ENCODE measurements at places on chromosomes 6 and 20.

DNA sequence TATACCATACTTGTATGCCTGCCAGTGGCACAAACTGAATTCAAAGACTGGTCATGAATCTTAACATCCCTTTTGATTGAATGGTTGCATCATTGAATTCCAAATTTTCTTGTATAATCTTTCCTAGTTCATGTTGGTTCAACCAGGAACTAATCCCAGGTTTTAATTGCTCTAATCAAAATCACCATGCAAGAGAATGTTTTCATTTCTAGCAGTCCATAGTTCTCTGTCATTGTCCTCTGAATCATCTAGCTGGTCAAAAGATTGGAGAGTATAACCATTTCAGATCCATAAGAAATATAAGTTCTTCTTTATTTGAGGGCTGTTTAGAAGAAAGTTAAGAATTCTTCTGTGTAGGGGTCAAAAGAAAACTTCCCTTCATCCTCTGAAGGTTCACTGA lies 57.2 kb downstream of the ZNF292 start:
- DNase-seq: no peak

GRCh38 chr20:48760403-48760983 lies 67.3 kb downstream of the PREX1 start:
- DNase-seq: no peak

- no peak for DNase-seq
Observed at GRCh38 chr6:87093651-87094050, 1.3 kb downstream of the CGA start.

GRCh38 chr20:33191484-33191883 lies 23.5 kb downstream of the BPIFA2 start:
- no peak for DNase-seq

- DNase-seq: no peak
Observed at GRCh38 chr6:106094261-106094963, 8.3 kb downstream of the PRDM1 start.

- DNase-seq: no peak
Observed at GRCh38 chr6:20978151-20978614, 443.9 kb downstream of the CDKAL1 start.

- no peak for DNase-seq
Observed at GRCh38 chr6:163132050-163132750, 282.3 kb upstream of the QKI start.

DNA sequence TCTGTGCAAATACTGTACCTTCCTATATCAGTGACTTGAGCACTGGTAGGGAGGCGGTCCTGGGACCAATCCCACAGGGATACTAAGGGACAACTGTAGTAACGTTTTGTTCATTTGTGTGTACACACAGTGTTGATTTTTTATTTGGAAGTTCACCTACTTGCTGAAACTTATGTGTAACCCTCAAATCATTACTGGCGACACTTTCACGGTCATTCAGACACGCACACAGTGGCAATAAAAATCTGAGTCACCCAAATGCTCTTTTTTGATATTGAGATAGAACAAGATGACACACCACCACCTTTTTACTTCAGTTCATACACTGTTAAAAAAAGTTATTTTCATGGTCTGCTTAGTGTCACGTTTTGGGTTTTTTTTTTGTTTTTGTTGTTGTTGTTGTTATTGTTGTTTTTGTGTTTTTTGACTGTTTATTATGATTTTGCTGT lies 79.8 kb downstream of the QKI start:
- DNase-seq: no peak

DNA sequence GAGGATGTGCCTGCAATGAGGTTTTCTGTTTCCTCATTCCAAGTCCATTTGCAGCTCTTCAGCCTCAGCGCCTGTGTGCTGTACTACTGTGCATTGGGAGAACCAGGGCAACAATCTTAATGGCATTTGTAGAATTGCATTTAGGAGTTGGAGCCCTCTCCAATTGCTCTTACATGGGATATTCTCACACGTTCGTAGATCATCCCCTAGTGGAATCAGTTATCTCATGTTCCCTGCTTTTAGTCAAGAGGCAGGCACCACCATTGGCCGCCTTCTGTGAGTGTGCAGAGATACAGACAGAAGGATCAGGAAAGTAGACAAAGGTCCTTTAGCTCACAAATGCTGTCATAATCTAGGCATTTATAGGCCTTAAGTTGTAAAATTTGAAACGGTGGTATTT lies 84.2 kb upstream of the RGS17 start:
- DNase-seq: no peak

GRCh38 chr6:43784049-43784855 lies 14.2 kb downstream of the VEGFA start:
- DNase-seq: no peak

DNA sequence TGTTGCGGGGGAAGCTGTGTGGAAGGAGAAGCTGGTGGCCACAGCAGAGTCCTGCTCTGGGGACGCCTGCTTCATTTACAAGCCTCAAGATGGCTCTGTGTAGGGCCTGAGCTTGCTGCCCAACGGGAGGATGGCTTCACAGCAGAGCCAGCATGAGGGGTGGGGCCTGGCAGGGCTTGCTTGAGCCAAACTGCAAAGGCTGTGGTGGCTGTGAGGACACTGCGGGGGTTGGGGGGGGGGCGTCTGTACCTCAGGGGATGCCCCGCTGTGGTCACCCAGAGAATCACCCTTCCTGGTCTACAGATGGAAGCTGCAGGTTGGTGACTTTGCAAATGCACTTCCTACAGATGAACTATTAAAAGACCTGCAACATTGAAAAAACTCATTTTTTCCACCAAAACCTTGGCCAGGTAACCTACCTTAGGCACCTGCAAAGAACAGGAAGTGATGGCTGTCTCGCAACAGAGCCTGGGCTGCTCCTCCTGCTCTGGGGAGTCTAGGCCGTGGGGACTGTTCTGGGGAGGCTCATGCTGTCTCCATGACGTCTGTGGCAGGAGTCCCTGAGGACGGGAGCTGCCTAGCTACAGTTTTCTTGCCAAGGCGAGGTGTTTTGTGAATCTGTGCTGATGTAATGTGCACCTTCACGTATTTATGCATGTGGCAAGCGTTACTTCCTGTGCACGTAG lies 7.3 kb downstream of the NPBWR2 start:
- DNase-seq: no peak

- no peak for DNase-seq
Observed at GRCh38 chr20:48531505-48531904, 296.3 kb downstream of the PREX1 start.

DNA sequence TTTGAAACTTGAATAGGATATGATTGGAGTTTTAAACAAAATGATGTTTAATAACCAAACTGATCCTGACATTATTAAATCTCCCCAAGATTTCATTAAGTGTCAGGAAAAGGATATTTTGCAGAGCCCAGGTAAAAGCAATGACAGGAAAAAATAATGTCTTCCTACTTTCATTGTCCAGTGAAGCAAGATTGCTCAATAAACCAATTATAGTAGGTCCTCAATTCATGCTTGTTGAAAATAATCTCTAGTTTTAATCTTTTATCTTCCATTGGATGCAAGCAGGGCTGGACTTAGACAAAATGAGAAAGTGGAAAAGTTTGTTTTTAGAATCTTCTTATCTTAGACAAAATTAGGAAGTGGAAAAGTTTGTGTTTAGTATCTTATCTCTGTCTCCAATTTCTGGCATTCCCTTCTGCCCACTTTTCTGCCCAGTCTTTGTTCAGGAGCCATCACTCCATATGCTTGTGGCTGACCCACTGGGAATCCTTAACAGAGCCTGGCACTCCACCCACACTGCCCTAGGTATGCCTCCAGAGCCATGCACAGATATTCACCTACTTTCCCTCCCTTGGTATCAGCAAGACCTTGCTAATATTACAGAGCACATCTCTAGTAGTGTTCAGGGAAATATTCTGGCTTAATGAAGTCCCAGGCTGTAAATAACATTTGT lies 57.0 kb upstream of the CARMIL1 start:
- DNase-seq: no peak

GRCh38 chr6:157689875-157690274 lies 133.2 kb upstream of the SNX9 start:
- DNase-seq: no peak

GRCh38 chr20:8667306-8667705 lies 401.6 kb upstream of the PLCB4 start:
- DNase-seq: no peak

GRCh38 chr6:18893540-18894269 lies 506.6 kb downstream of the RNF144B start:
- DNase-seq: no peak

DNA sequence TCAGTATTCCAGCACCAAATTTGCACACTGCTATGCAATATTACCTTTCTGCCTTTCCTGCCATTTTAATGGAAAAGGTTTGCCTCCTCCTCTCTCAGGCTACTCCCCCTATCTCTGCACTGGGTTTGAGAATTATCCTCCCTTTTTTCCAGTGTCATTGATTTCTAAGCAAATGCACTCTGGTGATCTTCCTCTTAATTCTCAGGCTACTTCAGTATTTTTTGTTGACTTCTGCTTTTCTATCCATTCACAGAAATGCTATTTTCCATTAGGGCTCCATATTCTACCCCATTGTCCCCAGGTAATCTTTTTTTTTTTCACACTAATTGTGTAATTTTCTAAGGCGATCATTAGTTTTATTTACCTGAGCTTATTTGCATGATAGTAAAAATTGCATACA lies 144.0 kb downstream of the GJA1 start:
- DNase-seq: no peak

DNA sequence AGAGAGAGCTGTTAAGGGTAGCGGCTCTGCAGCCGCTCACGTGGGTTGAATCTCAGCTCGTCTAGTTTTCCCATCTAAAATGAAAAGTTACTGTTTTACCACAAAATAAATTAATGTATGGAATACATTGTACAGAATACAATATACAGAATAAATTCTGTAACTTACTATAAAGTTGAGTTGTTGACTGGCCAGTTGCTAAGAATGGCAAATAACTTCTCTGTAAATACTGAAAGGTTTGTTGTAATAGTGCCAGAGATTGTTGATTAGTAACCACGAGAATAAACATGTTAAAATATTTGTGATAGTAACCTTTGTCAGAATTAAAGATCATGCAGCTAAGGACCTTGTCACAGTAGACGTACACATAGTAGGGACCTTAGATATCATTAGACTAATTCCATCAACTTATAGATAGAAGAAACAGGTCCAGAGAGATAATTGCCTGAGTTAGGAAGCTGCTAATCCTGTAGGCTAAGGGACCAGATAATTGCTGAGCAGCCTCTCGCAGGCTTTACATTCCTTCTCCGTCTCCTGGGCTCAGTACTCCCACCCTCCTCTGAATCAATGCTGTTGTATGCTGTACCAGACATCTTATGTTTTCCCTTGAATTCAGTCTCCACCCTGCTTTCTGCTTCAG lies 544 bp upstream of the NRM start:
- no peak for DNase-seq

- no peak for DNase-seq
Observed at GRCh38 chr20:4225745-4226144, 210.4 kb upstream of the RNF24 start.

DNA sequence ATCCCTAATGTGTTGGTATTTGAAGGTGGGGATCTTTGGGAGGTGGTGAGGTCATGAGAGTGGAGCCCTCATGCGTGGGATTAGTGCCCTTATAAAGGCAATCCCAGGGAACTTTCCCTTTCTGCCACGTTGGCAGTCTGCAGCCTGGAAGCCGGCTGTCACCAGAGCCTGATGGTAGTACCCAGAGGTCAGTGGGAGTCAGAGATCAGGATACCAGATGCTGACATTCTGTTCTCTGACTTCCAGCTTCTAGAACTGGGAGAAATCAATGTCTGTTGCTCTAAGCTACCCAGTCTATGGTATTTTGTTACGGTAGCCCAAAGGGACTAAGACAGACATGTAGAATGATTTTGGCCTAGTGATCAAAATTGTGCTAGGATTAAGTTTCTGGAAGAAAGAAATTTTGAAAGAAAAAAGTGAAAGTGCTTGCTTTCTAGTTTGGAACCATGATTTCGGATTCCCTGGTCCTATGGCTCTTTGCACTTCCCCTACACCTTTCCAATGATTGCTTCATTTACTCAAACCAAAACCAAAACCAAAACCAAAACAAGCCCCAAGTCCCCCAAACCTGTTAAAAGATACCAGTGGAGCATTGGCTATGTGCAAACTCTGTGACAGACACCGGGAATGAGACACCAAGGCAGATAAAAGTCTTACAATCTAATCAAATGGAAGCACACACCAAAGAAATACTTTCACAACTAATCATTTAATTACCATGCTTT lies 173.7 kb upstream of the ZNF217 start:
- DNase-seq: no peak

DNA sequence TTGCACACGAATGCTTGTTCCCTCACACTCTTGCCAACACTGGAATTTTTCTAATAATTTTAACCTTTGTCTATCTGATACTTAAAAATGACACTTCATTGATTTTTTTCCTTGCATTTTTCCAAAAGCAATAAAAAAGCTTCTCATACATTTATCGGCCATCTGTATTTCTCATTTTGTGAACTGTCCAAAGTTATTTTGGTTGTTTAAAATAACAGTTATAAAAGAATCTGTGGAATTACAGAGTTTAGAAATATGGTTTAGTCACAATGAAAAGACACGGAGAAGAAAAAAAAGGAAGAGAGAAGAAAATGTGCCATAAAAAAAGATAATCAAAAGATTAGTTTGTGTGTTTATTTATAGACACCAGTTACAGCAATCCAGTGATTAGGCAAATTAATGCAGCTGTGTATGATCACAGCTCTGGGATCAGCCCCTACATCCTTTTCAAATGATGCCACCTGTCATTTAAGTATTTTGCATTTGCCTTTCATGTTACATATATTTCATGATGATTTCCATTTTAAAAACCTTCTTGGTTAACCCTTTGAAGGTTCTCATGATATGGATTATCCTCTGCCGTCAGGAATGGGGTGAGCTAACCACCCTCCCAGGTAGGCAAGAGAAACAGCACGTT lies 171.7 kb downstream of the BACH2 start:
- no peak for DNase-seq

GRCh38 chr6:36491378-36491965 lies 48.7 kb downstream of the KCTD20 start:
- no peak for DNase-seq

GRCh38 chr20:55166063-55166462 lies 690.7 kb downstream of the DOK5 start:
- DNase-seq: no peak

DNA sequence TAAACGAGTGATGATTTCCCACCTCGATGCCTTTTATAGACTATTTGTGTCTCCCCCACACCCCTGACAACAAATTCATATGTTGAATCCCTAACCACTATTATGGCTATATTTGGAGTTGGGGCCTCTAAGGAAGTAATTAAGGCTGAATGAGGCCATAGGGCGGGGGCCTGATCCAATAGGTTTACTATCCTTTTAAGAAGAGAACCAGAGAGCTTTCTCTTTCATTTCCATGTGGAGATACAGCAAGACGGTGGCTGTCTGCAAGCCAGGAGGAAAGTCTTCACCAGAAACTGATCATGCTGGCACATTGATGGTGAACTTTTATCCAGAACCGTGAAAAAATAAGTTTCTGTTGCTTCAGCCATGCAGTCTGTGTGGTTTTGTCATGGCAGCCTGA lies 38.9 kb upstream of the CLIC5 start:
- DNase-seq: no peak

GRCh38 chr6:22068561-22069305 lies 228.1 kb downstream of the PRL start:
- DNase-seq: no peak
